LHCN-M2 (cell line): ENCODE measurements at places on chromosomes 2 and 18. TPM values are rescaled to one million over a fixed set of nuclear protein-coding genes. Genes with fewer than 3 reads are reported as not detected.
A peak's percentile ranks its signal among the peaks of the same experiment; 100 is the strongest.

DNA sequence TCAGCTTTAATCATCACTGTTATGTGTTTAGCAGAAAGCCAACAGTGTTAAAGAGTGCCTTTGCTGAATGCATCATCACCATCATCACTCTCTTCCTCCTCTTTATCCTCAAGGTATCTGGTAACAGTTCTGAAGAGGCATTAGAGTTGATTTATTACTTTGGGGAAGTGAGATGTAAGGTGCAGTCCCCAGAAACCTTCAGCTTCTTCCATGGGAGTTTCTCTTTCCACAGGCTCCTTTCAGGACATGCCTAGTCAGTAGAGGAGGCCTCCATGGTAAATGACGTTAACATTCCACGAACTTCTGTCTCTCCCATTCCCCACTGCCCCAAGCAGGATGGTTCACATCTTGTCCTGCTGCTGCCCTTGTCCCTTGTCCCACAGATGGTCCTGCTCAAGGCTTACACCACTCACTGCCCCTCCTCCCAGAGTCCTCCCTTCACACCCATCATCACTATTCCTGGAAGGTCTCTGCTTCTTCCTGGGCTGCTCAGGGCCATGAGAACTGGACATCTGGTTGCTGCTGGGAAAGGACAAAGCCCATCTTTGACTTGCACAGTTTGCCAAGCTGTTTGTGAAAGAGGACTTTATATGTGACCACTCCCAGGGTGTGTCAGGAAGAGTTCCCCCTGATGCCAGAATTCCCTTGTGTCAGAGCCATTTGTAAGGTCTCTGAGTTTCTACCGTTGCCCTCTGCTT lies 5.3 kb upstream of the REG1A start:
- DNase-seq = no peak

Gene RGPD3
- 0.11 and 0.13 TPM in 2 replicates for total RNA-seq

- no peak for DNase-seq
Observed at GRCh38 chr2:2747797-2748301, 416.8 kb upstream of the MYT1L start.

Gene SCRN3
- total RNA-seq = 25.2 and 31.1 TPM in 2 replicates

- DNase-seq = peak; percentile 76
Observed at GRCh38 chr2:226414335-226414734, 385.3 kb downstream of the IRS1 start.

DNA sequence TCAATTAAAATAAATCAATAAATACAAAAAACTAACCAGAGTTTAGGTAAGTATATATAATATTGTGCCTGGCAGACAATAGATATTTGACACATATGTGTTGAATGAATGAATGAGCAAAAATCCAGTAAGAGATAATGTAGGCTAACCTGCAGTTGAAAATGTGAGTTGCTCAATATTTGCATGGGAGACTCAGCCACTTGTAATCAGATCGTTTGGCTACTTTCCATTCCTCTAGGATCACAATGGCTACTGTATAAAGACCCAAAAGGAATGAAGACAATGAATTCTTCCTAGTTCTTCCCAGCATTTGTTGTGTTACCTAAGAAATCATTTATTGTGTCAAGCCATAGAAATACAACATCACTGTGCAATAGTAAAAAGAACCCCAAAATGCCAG lies 25.3 kb downstream of the PIEZO2 start:
- DNase-seq = no peak

Gene C2orf66
- total RNA-seq = 0.32 TPM in 1 of 2 replicates, not detected in the other

DNA sequence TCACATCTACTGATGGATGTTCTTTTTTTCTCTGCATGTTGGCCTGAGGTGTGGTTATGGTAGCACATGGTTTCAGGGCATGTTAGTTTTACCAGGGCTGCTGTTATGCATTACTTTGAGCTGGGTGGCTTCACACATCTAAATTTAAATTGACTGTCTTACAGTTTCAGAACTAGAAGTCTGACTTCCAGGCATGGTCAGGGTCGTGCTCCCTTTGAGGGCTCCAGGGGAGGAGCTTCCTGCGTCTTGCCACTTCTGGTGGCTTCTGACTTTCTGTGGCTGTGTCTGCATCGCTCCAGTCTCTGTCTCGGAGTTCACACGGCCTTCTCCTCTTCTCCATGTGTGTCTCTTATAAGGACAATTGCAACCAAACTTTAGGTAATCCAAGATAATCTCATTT lies 143.9 kb downstream of the GALR1 start:
- no peak for DNase-seq

GRCh38 chr2:229025653-229026052 lies 245.4 kb downstream of the PID1 start:
- DNase-seq = no peak

DNA sequence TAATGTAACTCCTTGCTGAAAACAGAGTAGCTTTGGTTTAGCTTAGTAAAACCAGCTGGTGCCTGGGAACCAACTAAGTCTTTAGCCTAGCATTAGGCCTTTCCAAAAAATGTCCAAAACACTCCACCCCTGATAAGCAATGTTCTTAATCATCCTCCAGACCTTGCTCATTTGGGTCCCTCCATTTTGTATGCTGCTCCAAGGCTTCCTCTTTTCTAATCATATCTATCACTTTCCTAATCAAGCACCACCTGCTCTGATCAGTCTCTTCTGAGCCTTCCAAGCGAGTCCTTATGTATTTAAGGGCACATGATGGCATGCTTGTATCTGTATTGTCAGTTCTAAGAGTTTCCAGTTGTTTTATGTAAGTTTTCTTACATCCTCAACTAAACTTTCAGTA lies 23.6 kb downstream of the THADA start:
- DNase-seq = no peak

DNA sequence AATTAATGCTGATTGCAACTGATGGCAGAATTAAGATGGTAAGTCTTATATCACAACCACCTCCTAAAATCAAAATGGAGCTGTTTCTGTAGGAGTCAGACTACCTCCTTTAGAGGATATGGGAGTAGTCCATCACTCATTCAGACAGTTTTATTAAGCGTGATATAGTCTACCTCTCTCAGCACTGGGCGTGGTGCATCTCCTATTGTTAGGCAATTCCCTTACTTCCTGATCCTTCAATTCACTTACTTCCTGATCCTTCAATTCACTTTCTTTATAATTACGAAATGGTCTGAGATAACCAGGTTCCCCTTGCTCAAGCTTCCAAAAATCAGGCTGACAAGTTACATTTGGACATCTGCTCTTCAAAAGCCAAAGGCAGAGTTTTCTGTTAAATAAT lies 31.9 kb downstream of the ATP8B1 start:
- no peak for DNase-seq

DNA sequence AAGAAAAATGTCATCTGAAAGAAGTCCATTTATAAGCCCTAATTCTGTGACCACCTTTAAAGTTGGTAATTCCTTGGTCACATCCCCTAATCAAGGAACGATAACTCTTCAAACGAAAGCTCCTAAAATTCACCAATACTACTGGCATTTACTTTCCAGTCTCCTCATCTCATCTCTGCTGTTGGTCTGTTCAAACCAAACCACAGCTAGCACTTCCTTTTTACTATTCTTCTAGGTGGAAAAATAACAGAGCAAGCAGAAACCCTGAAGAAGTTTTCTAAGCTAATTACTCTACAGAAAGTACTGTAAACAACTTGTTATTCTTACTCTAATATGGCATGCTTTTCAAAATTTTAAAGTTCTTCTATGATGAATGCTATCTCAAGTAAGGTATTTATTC lies 21.6 kb downstream of the TIA1 start:
- no peak for DNase-seq

Gene VIL1
- not detected in 2 replicates for total RNA-seq

DNA sequence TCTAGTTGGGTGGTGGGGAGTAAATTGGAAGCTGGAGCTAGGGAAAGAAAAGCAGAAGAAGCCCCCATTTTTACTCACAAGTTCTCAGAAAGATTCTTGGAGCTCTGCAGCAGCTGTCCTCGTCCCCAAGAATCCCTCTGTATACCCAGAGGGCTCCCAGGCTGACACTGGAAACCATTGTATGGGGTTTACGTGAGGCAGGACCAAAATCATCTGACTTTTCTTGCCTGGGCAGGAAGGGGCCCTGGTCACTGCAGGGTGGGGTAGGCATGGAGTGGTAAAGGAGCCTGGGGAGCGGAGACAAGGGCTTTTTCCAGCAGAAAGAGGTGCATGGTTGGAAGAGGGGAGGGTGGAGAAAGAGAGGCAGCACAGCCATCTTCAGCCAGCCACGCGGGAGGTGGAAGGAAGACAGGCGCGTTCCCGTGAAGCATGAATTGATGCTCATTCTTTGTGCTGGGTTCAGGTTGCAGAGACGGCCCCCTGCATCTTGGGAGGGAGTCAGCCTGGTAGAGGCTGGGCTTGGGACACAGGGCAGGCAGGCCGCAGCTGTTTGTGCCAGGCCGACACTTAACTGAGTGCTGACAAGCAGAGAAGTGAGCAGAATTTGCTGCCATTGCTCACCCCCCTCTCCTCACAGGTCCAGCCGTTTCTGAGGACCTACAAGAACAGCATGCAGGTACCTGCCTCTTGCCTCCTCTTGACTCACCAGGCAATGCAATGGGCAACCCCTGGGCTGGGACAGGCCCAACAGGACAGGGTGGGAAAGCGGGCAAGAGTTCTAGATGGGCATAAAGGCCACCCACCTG lies 94.8 kb downstream of the PLB1 start:
- DNase-seq = no peak

Gene CCDC141
- total RNA-seq = 2.4 and 3.7 TPM in 2 replicates
